IPS DF 6.9 (cell line): ENCODE measurements at places on chromosomes 16 and 17.

- DNase-seq = no peak
Observed at GRCh38 chr17:28912281-28912937, 9.5 kb upstream of the DHRS13 start.

GRCh38 chr17:47884905-47885730 lies 10.9 kb upstream of the SP2 start:
- no peak for DNase-seq

- no peak for DNase-seq
Observed at GRCh38 chr16:21302898-21303528, 24.9 kb upstream of the CRYM start.

DNA sequence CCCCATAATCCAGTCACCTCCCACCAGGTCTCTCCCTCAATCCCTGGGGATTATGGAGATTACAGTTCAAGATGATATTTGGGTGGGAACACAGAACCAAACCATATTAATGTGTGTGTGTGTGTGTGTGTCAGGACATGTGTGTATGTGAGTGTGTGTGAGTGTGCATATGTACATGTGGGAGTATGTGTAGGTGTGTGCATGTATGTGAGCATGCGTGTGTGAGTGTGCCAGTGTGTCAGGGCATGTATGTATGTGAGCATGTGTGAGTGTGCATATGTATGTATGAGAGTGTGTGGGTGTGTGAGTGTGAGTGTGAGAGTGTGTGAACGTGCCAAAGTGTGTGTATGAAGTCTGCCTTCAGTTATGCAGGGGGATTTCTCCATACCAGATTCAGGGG lies 37.8 kb downstream of the RGS9 start:
- DNase-seq = no peak

- no peak for DNase-seq
Observed at GRCh38 chr17:80476877-80477646, 655 bp upstream of the NPTX1 start.

DNA sequence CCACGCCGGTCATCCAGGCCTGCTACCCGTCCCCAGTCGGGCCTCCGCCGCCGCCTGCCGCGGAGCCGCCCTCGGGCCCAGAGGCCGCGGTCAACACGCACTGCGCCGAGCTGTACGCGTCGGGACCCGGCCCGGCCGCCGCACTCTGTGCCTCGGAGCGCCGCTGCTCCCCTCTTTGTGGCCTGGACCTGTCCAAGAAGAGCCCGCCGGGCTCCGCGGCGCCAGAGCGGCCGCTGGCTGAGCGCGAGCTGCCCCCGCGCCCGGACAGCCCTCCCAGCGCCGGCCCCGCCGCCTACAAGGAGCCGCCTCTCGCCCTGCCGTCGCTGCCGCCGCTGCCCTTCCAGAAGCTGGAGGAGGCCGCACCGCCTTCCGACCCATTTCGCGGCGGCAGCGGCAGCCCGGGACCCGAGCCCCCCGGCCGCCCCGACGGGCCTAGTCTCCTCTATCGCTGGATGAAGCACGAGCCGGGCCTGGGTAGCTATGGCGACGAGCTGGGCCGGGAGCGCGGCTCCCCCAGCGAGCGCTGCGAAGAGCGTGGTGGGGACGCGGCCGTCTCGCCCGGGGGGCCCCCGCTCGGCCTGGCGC lies 2.4 kb downstream of the HIC1 start:
- DNase-seq = no peak

DNA sequence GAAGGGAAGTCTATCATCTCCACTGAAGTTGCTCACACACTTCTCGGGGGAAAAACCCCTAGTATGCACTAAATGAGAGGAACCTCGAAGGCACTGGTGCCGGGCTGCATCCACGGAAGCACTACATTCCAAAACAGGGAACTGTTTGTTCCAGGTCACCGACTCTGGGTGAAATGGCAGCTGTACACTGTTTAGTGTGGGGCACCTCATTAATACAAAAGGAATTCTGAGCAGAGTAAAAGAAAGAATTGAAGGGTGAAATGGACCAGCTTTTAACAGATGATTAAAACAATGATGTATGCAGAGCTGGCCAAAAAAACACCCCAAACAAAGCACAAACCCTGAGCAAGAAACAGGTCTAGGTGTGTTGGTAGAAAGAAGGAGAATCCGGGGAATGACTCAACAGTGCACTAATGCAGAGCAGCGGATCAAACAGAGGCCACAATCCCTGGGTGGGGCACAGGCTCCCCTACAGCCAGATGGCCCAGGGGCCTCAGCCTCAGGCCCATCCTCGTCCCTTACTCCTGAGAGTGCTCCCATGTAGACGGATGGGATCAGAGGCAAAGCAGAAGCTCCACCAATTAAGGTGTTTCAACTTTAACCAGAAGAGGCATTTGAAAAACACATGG lies 161.5 kb downstream of the ZFHX3 start:
- no peak for DNase-seq

DNA sequence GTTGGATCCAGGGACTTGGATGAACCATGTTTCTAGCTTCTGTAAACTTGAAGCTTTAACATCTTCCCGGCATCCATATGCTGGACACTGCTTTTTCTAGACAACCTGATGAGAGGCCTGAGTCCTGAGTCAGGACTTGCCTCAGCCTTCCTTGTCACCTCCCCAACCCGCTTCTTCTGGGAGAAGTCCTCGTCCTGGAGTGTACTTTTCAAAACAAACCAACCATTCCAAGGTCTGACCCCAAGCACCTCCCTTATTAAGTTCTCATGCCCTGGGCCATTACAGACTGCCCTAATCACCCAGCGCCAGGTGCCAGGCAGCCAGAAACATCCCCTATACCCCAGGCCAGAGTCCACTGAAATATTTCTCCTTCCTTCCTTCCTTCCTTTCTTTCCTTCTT lies 59.4 kb downstream of the CLEC19A start:
- DNase-seq = no peak

GRCh38 chr16:28192806-28193529 lies 18.8 kb downstream of the XPO6 start:
- no peak for DNase-seq

DNA sequence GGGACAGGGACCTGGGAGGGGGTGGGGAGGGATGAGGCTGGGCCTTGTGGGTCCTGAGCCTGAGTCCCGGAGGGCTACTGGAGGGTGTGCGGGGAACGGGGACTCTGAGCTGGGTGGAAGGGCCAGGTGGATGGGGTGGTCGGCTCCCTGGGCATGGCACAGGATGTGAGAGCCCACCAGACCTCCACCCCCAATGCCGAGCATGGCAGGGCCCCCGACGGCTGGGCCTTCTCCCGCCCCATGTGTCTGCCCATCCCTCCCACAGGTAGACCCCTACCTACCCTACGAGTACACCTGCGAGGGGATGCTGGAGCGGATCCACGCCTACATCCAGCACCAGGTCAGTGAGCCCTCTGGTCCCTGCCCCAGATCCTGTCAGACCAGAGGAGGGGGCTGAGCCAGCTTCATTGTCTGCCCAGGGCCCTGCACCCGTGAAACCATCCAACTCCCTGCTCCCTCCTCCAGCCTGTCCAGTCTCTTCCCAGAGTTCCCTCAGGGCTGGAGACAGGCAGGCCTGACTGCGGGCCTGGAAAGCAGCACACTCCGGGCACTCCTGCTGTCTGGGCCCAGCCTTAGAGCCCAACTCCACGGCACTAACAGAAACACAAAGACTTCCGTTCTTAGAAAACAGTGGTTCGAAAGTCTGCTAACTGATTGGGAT lies 78.0 kb downstream of the MGAT5B start:
- DNase-seq = no peak

DNA sequence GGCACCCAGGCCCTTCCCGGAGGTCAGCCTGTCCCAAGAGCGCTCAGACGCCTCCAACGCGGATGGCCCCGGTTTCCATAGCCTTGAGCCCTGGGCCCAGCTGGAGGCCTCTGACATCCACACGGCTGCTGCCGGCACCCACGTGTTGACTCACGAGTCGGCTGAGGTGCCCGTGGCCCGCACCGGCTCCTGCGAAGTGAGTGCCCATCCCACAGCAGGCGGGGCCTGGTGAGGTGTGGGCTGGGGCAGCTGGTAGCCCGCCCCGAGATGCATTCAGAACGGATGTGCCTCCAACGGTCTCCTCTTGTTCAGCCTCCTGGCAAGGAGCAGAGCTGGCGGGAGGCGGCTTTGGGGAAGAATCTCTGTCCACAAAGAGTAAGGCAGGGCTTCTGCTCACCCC lies 2.7 kb downstream of the WDR90 start:
- no peak for DNase-seq

DNA sequence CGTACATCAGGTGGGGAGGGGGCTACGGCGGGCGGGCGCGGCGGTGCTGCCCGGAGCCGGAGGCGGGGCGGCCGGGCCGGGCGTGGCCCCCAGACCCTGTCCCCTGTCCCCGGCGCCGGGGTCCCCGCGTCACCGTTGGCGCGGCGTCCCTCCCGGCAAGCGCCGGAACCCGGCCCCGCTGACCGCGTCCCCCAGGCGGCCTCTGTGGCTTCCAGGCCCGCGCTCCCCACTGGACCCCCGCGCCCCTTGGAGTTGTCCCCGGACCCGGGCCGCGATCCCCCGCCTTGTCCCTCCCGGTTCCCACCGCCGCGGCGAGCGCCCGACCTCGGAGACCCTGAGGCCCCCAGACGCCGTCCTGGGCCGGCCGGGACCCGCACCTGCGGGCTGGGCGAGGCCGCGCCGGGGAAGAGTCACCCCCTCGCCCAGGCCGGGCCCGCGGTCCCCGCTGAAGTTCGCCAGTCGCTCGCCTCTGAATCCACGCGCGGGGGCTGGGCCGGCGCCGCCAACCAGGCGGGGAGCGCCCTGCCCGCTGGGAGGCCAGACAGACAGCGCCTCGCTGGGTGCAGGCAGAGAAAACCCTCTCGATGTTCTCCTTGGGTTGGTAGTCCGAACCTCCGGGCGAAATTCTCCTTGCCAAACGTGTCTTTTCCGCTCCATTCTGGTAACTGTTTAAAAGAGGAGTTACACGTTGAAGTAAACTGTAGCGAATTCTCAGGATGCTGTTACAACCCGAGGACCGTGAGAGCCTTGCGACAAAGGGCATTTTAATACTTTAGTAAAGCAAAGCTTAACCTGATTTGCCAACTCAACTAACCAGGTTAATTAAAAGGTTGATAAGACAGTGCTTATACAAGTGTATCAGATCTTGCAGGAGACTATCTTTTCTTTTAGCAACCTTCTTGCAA lies 761 bp downstream of the GAN start:
- DNase-seq = no peak

DNA sequence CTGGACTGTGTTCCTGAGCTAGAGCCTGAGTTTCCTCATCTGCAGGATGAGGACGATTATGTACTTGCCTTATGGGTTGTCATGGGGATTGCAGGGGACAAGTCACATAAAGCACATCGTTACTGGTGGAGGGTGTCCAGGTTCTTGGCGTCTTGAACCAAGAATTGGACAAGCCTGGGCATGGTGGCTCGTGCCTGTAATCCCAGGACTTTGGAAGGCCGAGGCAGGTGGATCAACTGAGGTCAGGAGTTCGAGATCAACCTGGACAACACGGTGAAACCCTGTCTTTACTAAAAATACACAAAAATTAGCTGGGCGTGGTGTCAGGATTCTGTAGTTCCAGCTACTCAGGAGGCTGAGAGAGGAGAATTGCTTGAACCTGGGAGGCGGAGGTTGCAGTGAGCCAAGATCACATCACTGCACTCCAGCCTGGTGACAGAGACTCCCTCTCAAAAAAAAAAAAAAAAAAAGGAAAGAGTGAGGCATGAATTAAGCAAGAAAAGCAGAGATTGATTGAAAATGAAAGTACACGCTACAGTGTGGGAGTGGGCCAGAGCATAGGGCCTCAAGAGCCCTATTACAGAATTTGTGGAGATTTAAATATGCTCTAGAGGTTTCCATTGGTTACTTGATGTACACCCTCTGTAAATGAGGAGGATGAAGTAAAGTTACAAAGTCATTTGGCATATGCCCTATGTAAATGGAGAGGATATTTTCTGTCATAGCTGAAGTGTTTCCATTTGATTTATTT lies 30.7 kb downstream of the ADGRG5 start:
- DNase-seq = no peak

- DNase-seq = no peak
Observed at GRCh38 chr16:79077346-79077745, 523.2 kb downstream of the MAF start.

- DNase-seq = no peak
Observed at GRCh38 chr17:37490638-37491614, 1.2 kb downstream of the DUSP14 start.

- DNase-seq = no peak
Observed at GRCh38 chr17:71227841-71228240, 893.0 kb upstream of the SOX9 start.

- no peak for DNase-seq
Observed at GRCh38 chr17:76102944-76103273, 678 bp downstream of the EXOC7 start.

- DNase-seq = no peak
Observed at GRCh38 chr16:48408688-48409087, 23.5 kb upstream of the SIAH1 start.

DNA sequence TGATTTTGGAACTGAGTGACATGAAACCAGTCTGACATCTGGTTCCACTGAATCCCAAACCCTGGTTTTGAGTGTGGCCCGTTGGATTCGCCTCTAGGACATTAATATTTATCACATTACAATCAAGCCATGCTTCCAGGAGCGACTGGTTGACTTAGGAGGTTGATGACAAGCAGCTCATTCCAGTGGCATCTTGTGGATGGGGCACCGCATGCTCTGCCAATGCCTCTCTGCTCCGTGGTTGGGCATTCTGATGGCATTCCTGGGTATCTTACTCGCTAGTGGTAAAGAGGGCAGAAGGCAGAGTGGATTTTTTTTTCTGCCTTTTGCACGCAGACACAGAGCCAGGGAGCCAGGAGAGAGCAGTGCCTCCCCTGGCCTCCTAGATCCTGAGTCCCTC lies 31.4 kb downstream of the CACNG4 start:
- no peak for DNase-seq

DNA sequence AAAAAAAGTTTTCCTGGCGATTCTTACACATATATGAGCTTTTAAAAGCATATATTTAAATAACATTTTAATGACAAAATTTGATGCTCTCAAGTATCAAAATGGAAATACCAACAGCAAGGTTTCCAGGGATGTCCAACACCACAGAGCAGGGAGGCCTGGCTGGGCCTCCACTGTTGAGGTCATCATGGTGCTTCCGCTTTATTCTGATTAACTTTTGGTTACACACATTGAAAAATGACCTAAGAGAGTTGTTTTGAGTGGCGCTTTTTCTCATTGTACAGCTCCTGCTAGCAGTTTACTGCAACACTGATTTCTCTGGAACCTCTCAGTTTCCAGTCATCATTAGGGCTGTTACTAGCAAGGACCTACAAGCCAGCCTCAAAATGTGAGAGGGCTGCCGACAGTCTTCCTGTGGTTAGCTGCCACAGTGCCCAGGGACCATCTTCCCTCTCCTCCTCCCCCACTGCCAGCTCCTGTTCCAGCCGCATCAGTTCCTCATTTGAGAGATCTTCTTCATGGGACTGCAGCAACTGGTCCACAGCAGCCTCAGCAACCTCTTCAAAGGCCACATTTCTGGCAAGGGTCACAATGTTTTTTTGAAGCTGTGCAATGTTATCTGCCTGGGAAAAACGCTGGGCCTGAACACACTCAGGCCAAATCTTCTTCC lies 21.3 kb downstream of the DEF8 start:
- DNase-seq = no peak
